ENCODE measurements at places on chromosomes 7 and 10.

- no peak for DNase-seq
Measured at GRCh38 chr7:103141753-103142404, 7.0 kb downstream of the NAPEPLD start.

DNA sequence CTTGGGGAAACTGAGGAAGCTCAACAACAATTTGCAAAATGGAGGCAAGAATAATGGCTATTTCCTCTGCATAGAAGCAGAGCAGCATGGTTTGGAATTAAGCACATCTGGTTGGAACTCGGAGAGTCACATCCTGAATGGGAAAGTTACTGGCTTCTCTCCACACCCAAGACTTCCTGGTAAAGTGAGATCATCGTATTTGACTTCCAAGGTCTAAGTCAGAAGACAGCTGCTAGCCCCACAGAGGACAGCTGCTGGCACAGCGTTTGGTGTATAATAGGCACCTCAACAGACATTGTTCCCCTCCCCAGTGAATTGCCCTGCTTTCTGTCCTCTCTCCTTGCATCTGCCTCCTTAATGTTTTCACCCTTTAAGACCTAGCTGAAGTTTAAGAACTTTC is 37.0 kb upstream of the NRF1 start:
- DNase-seq = no peak

- DNase-seq = no peak
Measured at GRCh38 chr7:13981070-13981469, 8.4 kb downstream of the ETV1 start.

GRCh38 chr10:89981891-89982290 is 280.5 kb downstream of the KIF20B start:
- no peak for DNase-seq

- DNase-seq = no peak
Measured at GRCh38 chr10:84820120-84820519, 491.7 kb downstream of the CCSER2 start.

DNA sequence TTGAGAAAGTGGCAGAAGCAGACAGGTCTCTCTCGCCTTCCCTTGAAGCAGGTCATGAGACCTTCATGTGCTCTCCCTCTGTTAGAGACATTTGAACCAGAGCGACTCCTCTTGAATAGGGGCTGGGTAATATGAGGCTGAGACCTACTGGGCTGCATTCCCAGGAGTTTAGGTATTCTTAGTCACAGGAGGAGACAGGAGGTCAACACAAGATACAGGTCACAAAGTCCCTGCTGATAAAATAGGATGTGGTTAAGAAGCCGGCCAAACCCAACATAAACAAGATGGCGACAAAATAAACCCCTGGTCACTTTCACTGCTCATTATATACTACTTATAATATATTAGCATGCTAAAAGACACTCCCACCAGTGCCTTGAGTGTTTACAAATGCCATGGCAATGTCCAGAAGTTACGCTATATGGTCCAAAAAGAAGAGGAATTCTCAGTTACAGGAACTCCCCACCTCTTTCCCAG is 43.5 kb upstream of the MSRB2 start:
- no peak for DNase-seq

DNA sequence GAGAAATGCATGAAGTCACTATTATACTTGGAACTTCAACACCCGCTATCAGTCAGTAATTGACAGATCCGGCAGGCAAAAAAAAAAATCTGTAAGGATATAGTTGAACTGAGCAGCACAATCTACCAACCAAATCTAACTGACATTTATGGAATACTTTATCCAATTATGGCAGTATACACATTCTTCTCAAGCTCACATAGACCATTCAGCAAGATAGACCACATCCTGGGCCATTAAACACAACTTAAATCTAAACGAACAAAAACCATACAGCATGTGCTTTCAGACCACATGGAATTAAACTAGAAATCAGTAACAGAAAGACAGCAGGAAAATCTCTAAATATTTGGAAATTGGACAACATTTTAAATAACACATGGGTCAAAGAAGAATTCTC is 112.7 kb downstream of the MPP7 start:
- DNase-seq = no peak

DNA sequence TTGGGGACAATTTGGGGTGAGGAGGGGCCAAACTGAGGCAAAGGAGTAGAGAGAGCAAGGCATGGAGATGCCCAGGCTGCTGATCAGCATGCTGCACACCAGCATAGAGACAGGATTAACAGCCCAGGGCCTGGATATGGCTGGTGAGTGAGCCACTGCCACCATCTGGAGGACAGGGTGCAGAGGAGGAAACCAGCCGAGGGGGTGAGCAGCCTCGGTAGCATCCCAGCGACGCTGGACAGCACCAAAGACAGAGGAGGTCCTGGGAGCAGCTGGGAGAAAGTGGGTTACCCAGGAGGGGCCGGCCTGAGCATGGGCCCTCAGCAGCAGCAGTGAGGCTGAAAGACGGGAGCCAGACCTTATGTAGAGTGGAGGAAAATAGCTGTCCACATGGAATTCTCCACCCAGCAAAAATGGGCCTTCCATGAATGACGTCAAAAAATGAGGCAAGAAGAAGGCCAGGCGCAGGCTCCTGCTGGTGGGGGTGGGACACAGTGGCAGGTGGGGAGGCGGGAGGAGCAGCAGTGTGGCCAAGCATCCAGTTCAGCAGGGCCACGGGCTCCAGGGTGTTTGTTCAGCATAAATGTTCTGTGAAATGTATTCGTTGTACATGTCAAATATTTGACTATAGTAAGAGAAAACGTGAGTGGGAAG is 16.7 kb downstream of the RET start:
- no peak for DNase-seq
